ENCODE measurements at places on chromosomes 7 and 10.

GRCh38 chr10:128307820-128308219 is 181.6 kb upstream of the MKI67 start:
- DNase-seq = no peak

- DNase-seq = no peak
These were observed 453.7 kb downstream of the SDK1 start for GRCh38 chr7:3754493-3755341.

- DNase-seq = no peak
These were observed 13.6 kb upstream of the LIPM start for GRCh38 chr10:88788924-88789323.

DNA sequence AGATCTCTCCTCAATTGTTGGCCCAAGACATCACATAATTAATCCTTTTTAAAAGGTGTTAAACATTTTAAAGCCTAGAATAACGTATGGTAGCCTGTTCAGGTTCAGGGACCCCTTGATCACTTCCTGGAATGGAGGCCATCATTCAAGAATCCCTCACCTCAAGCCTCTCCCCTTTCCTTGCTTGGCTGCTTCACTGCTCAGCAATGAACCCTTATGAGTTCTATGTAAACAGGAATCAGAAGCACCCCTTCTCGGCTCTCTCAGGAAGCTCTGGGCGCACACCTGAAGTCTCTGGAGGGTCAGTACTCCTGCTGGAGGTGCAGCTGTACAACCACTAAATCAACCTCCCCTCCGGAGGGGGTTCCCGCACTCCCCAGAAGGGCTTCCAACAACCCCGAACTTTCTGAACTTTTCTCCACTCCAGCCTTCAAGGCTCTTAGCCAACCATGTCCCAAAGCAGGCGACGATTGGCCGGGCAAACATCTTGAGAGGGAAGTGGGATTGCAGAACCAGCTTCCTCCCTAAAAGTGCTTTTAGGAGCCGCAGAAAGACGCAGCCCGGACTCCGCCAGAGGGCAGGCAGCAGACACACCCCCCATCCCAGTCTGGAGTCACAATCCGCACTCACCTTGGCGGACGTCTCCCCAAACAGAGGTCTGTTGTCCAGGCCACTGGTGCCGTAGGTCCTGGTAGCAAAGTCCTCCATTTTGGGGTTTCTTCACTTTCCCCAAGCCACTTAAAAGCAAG is 562 bp downstream of the TMEM243 start:
- DNase-seq = peak; percentile 39

- no peak for DNase-seq
These were observed 17.9 kb upstream of the OR2AE1 start for GRCh38 chr7:99894738-99895137.

DNA sequence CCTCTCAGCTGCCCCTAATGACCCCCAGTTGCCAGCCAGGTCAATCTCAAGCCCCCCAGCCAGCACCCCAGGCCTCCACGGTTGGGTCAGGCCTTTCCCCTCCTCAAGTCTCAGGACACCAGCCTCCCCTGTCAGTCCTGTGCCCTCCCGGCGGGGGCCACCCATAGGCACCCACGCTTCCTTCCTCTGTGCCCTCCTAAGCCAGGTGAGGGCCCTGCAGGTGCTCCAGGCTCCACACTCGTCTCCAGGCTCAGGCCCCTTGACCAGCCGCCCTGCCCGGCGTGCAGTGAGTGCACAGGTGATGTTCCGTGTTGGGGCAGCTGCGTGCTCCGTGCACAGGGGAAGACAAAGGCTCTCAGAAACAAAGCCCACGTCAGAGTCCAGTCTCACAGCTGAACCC is 26.8 kb upstream of the ADGRA1 start:
- DNase-seq = no peak

- DNase-seq = no peak
These were observed 111.9 kb downstream of the ZMIZ1 start for GRCh38 chr10:79180414-79181221.

DNA sequence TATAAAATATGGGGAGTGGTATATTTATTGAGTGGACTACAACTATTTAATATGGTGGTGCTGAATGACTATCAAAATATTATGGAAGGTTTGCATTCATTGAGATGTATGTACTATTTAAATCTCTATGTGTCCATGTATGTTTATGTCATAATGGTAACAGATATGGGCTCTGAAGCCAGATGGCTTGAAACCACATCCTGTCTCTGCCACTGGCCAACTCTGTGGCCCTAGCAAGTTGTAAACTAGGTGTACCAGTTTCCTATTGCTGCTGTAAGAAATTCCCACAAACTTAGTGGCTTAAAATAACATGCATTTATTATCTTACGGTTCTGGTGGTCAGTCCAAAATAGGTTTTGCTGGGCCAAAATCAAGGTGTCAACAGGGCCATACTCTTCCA is 198.1 kb upstream of the NFE2L3 start:
- no peak for DNase-seq

DNA sequence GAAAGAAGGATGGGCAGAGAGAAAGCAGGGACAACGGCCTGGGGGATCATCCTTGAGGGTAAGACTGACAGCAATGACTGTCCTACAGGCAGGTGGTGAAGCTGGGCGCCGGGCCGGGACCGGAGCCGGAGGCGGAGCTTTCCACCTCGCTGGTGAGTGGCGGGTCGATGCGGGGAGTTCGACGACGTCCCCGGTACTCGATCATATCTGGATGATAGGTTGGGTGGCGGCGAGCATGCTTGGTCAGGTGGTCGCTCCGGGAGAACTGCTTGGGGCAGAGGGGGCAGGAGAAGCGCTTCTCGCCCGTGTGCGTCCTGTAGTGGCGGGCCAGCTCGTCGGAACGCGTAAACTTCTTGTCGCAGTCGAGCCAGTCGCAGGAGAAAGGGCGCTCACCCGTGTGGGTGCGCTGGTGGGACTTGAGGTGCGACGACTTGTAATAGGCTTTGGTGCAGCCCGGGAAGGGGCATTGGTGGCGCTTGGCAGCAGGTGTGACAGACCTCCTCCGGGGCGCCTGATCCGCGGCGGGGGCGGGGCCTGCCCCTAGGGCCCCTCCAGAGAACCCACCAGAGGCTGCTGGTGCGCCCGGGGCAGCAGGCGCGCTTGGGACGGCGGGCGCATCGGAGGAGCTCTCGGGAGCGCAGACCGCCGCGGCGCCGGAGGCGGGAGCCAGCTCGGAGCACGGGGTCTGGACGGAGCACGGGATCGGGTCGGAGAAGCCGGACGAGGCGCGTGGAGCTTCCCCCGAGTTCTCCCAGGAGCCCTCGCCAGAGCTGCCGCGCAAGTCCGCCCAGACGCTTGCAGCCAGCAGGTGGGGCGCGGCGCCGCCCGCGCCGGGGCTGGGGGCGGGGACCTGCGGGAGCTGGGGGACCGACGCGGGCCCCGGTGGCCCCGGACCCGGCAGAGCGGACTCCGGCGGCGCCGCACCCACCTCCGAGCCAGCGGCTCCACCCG is 752 bp downstream of the KLF14 start:
- no peak for DNase-seq

DNA sequence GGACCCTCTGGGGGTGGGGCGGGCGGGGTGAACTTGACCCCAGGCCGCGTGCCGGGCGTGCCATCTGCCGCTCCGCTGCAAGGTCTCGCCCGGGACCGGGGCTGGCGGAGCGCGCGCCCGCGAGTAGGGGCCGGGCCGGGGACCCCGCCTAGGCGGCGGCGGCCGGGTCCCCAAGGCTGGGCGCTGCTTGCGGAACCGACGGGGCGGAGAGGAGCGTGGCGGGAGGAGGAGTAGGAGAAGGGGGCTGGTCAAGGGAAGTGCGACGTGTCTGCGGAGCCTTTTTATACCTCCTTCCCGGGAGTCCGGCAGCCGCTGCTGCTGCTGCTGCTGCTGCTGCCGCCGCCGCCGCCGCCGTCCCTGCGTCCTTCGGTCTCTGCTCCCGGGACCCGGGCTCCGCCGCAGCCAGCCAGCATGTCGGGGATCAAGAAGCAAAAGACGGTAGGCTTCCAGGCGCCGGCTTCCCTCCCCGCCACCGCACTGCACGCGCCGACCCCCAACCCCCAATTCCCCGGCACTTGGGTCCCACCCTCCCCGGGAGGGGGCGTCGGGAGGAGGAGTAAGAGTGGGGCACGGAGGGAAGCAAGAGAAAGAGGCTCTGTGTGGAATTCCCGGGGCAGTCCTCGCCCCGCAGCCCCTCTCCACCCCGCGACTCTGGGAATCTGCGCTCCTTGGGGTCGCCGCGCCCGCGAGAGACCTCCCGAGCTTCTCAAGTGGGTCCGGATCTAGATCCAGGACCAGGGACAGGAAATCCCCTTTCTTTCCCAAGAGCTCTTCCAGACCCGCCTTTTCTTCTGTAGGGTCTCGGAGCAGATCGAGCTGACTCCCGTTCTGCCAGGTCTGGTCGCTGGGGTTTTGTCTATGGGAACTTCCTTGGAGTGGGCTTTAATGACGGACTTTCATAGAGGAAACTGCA is at the start of gene PAPSS2:
Gene PAPSS2 (plus strand): TSS at position 308 of the 913 bp plus-strand sequence. CDS start 104 bp downstream, at position 412.
- peak; percentile 47 for DNase-seq

DNA sequence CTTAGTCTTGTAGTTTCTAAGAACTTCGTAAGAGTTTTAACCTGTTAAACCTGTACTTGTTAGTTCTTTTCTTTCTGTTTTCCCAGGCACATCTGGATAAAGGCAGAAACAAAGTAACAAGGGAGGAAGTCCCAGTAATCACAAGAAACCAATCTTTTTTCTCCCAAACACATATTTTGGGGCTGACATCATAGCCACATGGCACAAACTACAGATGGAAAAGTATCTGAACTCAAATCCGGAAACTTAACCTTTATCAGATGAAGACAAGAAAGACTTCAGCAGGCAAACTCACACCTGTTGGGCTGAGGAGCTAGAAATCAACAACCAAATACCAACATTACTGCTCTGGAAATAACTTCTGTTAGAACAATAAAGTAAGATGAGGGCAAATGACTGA is 67.1 kb downstream of the CUBN start:
- DNase-seq = no peak

GRCh38 chr7:52727632-52728031 is 307.8 kb upstream of the POM121L12 start:
- no peak for DNase-seq

- no peak for DNase-seq
These were observed 43.0 kb downstream of the LSM5 start for GRCh38 chr7:32447218-32447617.

GRCh38 chr10:74103560-74104258 is 46.9 kb downstream of the AP3M1 start:
- DNase-seq = no peak

DNA sequence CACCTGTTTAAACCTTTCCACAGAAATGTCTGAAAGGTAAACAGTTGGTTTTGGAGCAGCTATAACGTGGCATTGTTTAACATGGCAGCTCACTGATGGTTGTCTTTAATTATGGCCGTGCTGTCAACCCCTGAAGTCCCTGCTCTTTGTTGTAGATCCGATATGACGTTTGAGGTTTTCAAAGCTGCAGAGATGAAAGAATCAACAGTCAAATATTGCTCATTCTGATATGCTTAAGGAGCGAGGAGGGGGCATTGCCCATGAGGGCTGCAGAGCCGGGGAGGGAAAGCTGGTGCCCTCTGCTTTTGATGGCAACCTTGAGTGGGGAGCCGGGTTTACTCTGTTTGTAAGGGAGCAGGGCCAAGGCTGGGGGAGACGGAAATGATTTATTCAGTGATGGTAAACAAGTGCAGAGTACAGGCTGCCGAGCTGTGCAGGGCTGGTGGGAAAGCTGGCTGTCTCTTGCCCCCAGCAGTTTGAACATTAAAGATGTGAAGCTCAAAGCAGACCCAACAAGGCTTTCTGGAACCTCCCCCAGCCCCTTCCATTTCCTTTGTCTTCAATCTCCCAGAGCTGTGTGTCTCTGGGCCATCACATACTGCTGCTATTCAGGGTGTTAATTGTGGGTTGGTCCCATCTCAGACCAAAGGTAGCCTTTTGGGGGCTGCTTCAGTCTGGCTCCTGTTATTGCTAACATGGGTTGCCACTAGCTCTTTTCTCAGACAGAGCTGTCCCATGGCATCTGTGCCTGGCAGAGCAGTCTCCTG is 345.5 kb downstream of the LRMDA start:
- DNase-seq = no peak

DNA sequence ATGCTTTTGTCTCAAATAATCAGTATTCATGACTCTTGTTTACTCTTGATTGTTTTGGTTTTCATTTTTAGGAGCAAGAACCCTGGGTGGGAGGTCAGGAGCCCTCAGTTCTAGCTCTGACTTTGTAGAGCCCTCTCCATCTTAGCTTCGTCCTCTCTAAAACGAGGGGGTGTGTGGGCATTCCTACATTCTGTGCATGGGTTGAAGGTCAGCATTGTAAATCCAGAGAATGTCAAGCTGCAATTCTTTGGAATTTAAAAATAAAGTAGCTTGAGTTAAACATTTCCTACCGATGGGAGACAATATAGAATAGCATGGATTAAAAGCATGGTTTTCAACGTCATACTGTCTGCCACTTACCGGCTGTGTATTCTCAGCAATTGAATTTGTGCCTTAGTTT is 128.3 kb downstream of the PRPF18 start:
- DNase-seq = no peak

- DNase-seq = peak; percentile 66
These were observed at the start of gene MOGAT3 for GRCh38 chr7:101200862-101201599. TSS of gene MOGAT3 (minus strand) at chr7:101201036. CDS start at chr7:101200854, 182 bp downstream.

GRCh38 chr10:4024516-4025245 is 239.7 kb upstream of the KLF6 start:
- no peak for DNase-seq

GRCh38 chr7:138755331-138755747 is 42.5 kb upstream of the TMEM213 start:
- DNase-seq = no peak

DNA sequence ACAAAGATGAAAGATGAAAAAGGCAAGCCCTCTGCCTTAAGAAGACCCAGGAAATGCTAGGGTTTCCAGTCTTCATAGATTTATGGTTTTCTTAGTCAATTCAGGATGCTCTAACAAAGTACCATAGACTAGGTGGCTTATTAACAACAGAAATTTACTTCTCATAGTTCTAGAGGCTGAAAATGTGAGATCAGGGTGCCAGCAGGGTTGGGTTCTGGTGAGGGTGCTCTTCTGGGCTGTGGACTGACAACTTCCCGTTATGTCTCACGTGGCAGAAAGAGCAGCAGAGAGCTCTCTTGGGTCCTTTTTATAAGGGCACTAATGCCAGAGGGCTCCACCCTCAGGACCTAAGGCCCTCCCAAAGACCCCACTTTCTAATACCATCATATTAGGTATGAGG is 23.7 kb downstream of the ELMO1 start:
- DNase-seq = no peak

GRCh38 chr7:133940368-133940767 is 186.8 kb upstream of the LRGUK start:
- DNase-seq = no peak

DNA sequence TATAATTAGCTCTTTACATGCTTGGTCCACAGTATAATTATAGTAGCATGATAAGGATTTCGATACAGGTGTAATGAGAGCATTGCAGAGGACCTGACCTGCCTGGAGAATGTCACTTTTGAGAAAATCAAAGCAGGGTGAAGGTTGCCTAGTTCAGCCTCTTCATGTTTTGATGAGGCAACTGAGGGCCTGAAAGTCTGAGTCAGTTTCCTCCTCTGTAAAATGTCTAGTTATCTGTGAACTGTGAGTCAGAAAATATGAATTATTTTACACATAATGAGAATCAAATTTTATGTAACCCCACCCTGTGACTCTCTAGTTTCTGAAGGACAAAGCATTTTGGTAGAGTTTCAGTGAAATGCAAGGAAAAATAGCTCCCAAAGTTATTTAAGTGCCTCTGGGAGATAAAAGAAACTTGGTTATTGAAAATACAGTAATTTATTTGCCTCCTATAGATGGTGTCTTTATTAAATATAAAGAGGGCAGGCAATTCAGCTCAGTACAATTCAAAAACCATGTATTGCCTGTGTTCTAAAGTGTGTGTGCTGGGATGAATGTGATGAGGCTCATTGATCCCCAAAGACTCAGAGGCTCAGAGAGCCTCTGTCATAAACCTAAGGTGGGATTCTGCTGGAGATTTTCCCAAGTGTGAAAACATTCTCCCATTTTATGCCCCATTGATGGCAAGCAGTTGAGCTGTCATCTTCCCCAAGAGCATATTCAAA is 37.3 kb upstream of the SAMD9L start:
- no peak for DNase-seq

All from liver (tissue), 10 donors.